ENCODE measurements at places on chromosomes 1 and 21.
A peak's percentile ranks its signal among the peaks of the same experiment; 100 is the strongest.

DNA sequence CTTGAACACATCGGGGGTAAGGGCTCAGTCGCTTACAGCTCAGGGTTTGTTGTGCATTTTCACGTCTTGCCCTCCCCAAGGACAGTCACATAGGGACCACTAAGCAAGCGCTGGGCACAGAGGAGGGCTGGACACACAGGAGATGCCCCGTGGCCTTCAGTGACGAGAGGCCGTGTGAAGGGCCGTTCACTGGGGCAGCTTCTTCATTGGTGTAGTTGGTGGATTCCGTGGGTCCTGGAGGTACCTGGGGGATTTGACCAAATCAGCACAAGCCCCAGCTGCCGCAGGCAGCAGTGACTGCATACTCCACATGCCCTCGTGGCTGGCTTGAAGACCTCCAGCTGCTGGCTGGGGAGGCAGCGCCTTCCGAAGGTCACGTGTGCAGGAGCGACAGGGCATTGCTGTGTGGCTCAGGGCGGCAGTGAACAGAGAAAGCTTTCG lies 100.8 kb upstream of the C1orf174 start:
- no peak for DNase-seq

DNA sequence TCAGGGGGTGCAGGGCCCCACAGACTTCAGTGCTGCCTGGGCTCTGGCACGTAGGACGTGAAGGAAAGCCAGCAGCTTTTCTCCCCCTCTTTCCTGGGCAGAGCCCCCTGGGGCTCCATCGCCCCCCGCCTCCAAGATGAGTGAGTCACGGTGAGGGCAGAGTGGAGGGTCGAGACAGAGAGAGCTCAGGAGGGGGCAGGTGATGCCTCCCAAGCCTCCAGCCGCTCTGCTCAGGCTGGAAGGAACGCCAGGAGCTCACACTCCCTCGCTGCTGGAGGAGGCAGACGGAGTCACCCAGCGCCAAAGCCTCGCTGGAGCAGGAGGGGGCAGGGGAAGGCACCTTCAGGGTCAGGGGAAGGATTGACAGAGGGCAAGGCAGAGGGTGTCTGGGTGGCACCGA lies 119.5 kb downstream of the CASZ1 start:
- no peak for DNase-seq

DNA sequence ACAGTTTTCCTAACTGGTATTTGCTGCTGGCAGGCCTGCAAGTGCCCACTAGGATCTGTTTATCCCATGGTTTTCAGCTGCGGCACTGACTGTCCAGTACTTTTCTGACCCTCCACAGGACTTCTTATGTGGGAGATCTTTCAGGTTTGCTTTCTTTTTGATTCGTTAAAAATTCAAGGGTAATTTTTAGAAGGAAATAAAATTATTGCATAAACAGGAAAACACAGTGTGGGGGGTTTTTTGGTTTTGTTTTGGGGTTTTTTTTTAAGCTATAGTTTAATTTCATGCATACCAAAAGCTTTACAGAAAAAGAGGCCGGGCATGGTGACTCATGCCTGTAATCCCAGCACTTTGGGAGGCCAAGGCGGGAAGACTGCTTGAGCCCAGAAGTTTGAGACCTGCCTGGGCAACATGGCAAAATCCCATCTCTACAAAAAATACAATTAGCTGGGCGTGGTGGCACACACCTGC lies 3.6 kb downstream of the NIBAN1 start:
- no peak for DNase-seq

DNA sequence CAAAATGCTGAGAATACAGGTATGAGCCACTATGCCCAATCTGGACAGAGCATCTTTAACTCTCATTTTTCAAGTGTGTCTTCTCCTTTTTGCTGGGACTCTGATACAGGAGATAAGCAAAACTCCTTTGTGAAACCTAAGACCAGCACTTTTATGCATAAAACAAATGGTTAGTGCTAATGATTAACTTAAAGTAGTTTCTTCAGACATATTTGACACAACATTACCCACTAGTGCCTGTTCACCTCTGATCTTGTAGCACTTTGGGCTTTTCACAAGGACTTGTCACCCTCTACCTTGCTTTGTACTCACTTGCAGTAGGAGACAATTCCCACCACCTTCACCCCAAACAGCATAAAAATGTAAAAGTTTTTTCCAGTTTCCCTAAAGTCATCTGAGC lies 216.3 kb downstream of the RGS7 start:
- DNase-seq, result no peak

DNA sequence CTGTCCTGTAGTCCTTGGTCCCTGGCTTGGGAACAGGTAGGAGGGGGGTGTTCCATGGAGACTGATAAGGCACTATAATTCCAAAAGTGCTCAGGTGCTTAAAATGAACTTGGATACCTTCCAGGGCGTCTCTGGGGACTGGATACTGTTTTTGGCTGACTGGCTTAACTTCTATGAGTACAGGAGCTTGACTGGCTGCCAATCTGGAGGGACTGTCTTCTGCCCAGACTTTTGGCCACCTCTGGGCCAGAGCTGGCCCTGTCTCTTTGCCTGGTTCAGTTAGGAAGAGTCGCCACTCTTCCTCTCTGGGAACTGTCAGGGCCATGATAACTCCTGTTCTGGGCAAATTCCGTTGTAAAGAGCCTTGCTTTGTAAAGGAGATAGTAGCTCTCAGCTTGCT lies 407.0 kb downstream of the TGFB2 start:
- no peak for DNase-seq

DNA sequence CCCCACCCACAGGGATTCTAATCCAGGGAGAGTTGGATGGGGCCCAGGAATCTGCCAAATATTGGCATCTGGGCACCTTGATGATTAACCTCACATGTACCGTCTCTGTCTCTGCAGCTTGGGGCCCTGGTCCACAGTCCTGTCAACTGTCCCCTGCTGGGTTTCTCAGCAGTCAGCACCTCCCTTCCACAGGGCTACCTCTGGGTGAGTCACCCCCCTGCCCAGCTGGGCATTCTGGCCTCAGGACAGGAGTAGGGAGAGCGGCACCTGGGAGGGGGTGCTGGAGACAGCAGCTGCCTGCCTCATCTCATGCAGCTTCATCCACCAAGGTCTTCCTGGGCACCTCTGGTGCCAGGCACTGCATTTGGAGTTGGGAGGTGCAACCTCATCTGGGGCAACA lies 100.6 kb upstream of the ACTL8 start:
- DNase-seq, result no peak

GRCh38 chr21:46091118-46091517 lies 6.8 kb upstream of the COL6A2 start:
- DNase-seq, result no peak

- peak; percentile 88 for DNase-seq
Observed at GRCh38 chr1:22317231-22317919, 134.3 kb upstream of the ZBTB40 start.

GRCh38 chr1:232040260-232040659 lies 413.7 kb downstream of the DISC1 start:
- DNase-seq, result no peak

DNA sequence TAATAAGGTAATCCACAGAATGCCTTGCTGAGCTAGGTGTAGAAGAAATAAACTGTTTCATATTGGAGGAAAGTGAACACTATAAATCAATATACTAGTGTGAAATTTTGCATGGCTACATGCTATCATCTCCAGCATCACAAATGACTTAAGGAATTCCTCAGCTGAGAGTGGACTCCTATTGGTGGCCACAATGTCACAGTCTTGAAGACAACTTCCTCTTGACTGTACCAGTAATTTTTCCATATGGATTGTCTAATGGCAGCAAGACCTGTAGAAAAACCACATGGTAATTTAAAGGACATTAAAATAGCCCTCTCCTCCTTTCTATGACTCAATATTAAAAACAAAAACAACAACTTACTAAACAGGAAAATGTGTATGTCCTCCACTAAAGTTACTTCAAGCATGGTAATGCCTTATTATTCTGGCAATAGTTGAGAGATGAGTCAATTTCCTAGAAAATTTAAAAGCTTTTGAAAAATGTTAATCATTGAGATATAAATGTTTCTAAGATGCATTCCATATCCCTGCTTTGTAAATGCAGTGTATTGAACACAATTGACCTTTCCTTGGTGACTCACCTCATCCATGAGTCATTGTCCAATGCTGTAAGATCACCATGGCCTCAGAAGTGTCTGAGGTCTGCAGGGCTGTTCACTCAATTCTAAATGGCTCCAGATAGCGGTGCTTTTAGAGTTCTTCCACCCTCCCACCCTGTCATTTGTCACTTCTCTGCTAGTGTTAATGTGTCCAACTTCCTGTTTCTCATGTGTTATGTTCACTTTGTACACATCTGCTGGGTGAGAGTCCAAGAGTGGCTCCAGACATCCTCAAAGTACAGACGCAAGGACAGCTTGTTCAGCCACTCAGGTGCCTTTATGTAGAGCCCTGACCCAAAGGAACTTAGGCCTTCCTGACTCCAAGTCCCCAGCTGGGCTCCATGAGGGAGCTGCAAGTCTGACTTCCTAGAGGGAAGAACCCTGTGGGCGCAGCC lies 32.8 kb upstream of the DNASE2B start:
- DNase-seq, result peak; percentile 27

DNA sequence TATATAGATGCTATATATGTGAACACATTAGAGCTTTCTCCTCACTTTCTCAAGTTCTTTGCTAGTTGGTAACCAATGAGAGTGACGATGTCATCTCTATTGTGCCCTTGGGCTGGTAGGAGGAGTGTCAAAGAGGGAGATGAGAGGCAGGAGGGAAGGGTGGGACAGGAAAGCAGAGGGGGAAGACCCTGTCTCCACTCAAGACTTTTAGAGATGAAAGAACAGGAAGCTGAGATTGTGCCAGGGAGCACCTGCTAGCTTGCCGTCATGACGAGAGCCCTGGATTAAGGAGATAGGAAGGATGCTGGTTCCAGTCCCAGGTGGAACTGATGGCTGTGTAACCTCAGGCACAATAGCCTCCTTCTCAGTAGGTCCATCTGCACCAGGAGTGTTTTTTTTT lies 16.7 kb downstream of the CNR2 start:
- no peak for DNase-seq

- no peak for DNase-seq
Observed at GRCh38 chr1:45925728-45926287, 122.4 kb downstream of the MAST2 start.

GRCh38 chr1:174262349-174263241 lies 103.3 kb downstream of the RABGAP1L start:
- DNase-seq, result peak; percentile 50

GRCh38 chr21:25790122-25790877 lies 55.5 kb downstream of the GABPA start:
- DNase-seq, result peak; percentile 22

DNA sequence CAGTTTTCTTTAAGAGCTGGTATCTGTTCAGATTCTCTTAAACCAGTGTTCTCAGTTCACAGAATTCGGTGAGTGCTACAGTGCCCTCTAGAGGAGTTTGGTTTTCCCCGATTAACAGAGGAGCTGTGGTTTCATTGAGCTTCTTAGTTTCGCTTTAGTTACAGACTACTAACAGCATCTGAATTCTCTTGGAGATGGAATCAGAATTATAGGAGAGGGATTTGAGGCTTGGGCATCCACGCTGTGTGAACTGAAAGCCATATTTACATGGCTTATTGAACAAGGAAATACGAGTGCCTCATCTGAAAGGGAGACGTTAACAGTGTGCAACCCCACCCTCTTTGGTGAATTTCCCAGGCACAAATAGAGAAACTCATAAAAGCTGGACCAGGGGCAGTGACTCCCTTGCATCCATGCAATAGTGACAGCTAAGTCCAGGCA lies 202.0 kb downstream of the USH2A start:
- no peak for DNase-seq

DNA sequence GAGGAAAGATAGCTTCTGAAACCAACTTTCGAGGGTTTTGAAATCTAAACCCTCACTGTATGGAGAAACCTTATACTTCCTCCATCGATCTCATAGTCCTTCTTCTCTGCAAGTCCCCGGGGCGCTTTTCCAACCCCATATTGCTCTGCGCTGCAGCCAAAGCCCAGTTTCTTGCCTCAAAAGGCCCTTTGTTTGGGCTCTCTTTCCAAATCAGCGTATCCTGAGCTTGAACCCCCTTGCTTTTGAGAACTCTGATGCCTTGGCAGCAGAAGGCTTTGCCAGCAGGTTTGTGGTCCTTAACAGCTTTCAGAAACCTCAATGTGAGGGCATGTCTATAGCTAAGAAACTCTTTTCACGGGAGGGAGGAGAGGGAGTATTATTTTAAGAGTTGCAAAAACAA lies 21.6 kb downstream of the PLPP3 start:
- no peak for DNase-seq

DNA sequence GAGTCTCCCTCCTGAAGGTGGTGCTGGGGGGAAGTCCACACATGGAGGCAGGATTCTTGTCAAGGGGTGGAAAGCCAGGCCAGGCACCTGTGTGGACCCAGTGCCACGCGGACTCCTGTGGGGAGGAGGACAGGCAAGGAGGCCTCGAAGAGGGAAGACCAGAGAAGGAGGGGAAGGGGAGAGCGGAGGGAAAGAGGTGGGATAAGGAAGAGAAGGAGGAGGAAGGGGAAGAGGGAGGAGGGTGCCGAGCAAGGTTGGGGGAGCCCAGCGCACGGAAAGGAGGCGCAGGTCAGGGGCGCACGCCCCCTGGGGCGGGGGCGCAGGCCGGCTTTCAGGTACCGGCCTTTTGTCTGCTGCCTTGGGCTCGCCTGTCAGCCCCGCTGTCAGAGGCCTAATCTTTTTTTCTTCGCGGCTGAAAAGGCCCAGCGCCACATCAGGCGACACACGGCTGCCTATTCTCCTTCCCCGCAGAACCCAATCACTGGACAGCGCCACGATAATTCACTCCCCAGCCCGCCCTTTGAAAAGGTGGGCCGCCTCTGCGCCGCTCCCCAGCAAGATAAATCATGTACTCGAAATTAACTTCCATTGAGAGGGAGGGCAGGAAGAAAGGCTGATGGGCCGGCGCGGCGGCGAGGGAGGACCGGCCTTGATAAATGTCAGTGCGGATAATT lies 42.5 kb downstream of the PRDM16 start:
- DNase-seq, result no peak

DNA sequence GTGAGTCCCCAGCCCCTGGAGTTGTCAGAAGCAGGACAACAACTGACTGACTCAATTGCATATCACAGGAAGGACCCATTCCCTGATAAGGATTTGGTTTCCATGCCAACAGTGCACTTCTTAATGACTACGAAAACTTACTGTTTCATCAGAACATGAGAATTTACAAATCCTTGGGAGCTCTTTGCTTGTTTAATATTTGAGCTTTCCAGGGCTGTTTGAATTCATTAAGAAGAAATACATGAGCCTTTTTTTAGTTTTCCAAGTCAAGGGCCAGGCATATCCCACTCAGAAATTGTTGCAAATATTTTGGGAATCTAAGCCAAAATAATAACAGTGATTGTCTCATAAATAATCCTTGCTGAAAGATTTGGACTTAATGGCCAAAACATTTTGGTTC lies 27.2 kb upstream of the COL24A1 start:
- no peak for DNase-seq

DNA sequence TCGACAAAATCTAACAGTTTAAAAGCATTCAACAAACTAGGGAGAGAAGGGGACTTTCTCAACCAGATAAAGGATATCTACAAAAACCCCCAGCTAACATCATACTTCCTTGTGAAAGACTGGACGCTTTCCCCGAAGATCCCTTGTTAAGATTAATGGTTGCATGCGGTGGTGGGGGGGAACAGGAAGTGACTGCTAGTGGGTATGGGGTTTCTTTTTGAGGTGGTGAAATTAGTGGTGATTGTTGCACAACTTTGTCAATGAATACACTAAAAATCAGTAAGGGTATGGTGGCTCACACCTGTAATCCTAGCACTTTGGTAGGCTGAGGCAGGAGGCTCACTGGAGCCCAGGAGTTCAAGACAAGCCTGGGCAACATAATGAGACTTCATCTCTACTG lies 26.9 kb upstream of the EYA3 start:
- peak; percentile 52 for DNase-seq
